ENCODE measurements at places on chromosomes 7 and 10. TPM values are rescaled to one million over a fixed set of nuclear protein-coding genes. Genes with fewer than 3 reads are reported as not detected.

KIAA1217 gene
- polyA plus RNA-seq: 73.0 TPM

TMEM176B gene
- polyA plus RNA-seq: 2.5 TPM

GAD2 gene
- 53.2 TPM for polyA plus RNA-seq

LIPN gene
- not detected for polyA plus RNA-seq

NRG3 gene
- 5.8 TPM for polyA plus RNA-seq

NUPR2 gene
- polyA plus RNA-seq: 3.0 TPM

SPACDR gene
- polyA plus RNA-seq: 0.66 TPM

GIMAP6 gene
- not detected for polyA plus RNA-seq

KCND2 gene
- 10.5 TPM for polyA plus RNA-seq

PANK1 gene
- polyA plus RNA-seq: 2.2 TPM

NYAP1 gene
- not detected for polyA plus RNA-seq

TRIP6 gene
- 2.0 TPM for polyA plus RNA-seq

PSD gene
- 1.7 TPM for polyA plus RNA-seq

Measured in Purkinje cell (primary cell).